ENCODE measurements at places on chromosomes 16 and 17.

- DNase-seq, result no peak
Observed at GRCh38 chr17:1398028-1398427, 2.0 kb downstream of the YWHAE start.

- no peak for DNase-seq
Observed at GRCh38 chr17:77692571-77693161, 265.8 kb upstream of the TNRC6C start.

GRCh38 chr17:43143201-43143600 lies 18.0 kb upstream of the BRCA1 start:
- DNase-seq, result no peak

DNA sequence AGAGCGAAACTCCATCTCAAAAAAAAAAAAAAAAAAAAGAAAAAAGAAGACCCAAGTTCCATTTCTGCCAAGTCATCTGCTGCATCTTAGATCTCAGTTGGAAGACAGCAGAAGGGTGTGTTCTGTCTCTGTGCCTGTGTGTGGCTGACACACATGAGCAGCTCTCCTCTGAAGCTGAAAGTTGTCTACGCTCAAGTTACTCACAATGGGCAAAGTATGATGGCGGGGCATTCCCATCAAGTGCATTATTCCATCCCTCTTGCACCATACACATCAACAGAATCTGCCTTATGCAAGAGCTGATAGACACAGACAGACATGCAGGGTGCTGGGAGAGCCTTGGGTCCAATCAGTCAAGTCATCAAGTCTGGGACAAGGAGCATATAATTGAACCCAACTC lies 402.2 kb downstream of the XYLT1 start:
- DNase-seq, result no peak

DNA sequence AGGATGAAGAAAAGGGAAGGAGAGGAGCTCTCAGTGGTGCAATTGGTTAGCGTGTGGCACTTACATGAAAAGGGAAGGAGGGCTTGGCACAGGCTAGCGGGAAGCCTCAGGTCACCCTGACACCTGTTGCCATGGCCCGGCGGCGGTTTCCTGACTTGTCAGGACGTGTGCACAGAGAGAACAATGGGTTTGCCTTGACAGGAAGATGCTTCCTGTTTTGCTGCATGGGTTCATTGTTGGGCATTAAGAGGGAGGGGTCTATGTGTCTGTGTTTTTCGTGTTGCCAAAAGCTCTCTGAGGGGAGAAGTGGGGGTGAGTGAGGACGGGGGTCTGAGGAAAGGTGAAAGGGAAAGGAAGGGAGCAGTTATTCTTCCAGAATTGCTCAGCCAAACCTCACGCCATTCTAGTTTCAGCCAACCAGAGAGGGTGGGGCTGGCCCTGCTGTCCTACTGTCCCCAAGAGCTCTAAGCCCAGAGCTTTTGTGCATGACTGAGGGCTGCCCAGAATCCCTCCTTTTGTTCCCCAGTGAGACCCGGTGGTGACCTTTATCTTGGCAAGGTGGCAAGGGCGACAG lies 17.1 kb upstream of the CCR7 start:
- DNase-seq, result peak; percentile 48

DNA sequence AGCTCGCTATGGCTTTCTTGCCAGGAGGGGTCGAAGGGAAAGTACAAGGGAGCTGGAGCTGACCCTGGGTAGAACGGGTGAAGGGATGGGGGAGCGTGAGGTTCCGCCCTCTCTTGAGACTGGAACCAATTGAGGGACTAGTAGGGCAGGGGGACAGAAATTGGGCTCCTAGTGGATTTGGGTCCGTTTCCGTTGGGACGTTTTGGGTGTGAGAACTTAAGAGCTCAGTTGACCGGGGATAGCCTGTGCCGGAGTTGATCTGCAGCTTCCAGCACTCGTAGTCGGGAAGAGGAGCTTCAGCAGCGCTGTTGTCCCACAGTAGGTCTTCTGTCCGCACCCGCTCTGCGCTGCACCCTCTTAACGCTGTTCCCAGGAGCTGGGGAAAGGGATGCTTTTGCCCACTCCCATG lies 481 bp downstream of the CNTROB start:
- no peak for DNase-seq

- no peak for DNase-seq
Observed at GRCh38 chr16:67425061-67425460, 5.9 kb upstream of the HSD11B2 start.

- no peak for DNase-seq
Observed at GRCh38 chr17:67121316-67121891, 77.0 kb downstream of the CACNG1 start.

DNA sequence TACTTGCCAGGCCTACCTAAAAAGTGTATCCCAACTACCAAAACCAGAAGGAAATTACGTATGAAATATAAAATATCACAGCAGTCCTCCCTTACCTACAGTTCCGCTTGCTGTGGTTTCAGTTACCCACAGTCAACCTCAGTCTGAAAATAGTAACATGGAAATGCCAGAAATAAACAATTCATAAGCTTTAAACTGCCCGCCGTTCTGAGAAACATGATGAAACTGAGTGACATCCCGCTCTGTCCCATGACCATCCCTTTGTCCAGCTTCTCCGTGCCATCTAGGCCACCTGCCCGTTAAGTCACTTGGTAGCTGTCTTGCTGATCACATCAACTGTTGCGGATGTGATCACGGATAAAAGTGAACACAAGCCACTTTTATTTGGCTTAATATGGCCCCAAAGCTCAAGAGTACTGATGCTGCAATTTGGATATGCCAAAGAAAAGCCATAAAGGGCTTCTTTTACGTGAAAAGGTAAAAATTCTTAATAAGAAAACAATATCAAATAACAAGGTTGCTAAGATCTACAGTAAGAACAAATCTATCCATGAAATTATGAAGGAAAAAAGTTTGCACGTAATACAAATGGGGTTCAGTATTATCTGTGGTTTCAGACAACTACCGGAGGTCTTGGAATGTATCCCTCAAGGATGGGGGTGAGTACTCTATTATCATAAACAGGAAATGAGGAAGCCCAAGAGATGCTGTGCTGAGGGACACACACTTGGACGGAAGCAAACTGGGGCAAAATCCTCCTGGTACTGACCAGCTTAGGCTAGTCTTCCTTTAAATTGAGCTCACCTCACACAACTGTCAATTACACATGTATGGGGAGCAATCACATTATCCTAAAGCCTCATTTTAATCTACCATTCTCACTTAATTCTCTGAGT lies 8.2 kb downstream of the USP22 start:
- DNase-seq, result no peak

DNA sequence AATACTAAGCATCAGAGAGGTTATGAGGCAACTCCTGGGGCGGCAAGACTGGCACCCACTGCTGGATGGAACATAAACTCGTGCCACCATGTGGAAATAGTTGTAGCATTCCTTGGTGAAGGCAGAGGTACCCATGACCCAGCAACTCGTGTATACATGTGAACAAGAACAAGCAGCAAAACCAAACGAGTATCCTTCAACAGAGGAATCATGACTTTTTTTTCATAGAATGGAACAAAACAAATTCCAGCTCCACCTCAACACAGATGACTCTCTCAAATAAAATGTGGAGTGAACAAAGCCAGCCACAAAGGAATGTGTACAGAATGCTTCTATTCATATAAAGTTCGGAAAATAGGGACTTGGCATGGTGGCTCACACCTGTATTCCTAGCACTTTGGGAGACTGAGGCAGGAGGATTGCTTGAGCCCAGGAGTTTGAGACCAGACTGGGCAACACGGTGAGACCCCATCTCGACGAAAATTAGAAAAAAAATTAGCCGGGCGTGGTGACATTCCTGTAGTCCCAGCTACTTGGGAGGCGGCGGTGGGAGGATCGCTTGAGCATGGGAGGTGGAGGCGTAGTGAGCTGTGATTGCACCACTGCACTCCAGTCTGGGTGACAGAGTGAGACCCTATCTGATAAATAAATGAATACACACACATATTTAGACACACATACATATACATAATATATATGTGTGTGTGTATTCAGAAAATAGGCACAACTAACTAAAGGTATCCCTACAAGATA lies 35.3 kb downstream of the B9D1 start:
- no peak for DNase-seq

DNA sequence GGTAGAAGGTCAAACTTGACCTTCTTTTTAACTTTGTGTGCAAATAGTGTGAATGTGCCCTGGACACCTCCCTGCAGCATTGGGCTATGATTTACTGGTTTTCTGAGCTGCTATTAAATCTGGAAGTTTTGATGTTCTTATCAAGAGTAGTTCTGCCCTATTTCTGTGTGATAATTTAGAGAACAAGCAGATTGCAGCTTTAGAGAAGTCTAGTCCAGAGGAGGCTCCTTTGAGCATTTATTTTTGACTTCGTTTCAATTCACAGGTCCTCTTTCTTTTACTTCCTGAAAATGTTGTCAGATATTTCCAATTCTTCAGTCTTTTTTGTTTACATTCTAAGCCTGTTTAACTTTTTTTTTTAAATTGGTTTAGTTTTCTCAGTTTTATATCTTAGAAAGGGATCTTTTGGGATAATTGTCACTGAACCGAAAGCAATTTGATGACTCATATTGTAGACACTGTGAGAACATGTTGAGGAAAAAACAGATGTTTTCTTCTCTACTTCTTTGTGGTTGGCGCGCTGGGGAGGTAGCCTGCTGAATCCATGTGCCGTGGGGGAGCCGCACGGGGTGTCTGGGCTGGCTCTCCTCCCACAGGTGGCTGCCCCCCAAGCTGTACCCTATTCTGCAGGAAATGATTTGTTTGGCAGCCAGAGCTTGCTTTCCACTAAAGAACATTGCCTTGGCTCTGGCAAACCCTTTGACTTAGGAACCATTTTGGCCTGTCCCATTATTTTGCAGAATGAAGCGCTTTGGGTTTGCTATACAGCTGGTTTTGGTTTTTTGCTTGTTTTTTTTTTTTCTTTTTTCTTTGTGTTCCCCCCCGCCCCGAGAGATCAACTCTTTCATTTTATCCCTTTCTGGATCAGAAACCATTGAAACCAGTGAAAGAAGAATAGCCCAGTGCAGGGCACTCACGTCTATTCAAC lies 53.4 kb downstream of the MFSD11 start:
- DNase-seq, result peak; percentile 19

DNA sequence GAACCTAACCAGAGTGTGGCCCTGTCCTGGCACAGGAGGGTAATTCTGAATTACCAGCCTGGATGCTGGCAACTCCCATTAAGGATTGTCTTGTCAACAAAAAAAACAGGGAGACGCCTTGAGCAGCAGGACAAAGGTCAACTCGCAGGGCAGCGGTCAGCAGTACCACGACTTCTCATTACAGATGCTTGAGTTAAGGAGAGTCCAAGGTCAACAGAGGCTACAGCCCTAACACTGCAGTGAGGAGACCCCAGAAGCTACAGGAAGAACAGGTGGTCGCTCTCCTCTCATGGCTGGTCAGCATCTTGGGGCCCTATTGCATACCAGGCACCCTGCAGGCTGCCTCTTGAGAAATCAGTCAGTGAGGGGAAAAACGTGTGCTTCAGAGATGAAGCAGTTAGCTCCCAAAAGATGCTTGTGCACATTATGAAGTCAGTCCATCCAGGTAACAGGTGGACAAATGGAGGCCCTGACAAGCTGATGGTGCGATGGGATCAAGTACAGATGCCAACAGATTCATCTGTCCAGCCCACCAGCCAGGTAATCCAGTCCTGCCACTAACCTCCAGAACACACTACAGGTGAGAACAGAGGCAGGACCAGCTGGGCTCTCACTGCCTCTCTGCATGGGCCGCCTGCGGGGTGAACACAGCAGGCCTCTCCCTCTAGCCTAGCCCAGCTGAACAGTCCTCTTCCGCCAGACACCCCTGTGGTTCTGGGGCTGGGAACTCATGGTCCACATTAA lies 4.2 kb downstream of the CSNK1D start:
- DNase-seq, result no peak

DNA sequence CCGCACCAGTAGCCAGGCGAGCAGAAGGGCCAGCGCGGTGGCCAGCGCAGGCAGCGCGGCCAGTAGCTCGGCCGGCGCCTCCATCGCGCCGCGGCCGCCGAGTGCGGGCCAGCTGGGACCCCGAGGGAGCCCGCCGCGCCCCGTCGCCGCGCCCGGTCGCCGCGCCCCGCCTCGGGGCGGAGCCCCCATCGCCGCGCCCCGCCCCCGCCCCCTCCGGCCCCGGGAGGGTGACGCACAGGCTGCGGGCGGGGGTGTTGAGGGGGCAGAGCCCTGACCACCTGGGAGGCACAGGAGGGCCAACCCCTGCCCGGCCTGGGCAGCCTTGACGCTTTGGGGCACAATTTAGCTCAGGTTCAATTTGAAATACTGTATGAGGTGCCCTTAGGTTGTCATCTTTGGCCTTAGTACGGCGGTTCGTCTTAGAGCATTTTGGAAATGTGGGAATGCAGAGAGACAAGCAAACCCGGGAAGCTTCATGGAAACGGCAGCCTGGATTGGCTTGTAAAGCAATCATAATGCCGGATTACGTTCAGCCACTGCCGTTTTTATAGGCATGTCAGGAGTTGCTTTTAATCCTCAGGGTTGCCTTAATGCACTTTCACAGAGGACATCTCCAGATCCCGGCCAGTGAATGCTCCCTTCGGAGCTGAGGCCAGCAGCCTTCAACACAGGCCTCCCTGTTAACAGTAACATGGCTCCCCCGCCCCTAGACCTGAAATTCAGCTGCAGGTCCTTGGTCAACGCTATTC lies at the start of gene MXRA7:
MXRA7 (minus strand) TSS at position 103 of the 749 bp plus-strand sequence; CDS start at position 84, 19 bp downstream.
- peak; percentile 59 for DNase-seq

GRCh38 chr17:69602972-69603371 lies 188.5 kb downstream of the MAP2K6 start:
- DNase-seq, result no peak

- DNase-seq, result no peak
Observed at GRCh38 chr17:77141846-77142449, 1.2 kb downstream of the SEC14L1 start.

DNA sequence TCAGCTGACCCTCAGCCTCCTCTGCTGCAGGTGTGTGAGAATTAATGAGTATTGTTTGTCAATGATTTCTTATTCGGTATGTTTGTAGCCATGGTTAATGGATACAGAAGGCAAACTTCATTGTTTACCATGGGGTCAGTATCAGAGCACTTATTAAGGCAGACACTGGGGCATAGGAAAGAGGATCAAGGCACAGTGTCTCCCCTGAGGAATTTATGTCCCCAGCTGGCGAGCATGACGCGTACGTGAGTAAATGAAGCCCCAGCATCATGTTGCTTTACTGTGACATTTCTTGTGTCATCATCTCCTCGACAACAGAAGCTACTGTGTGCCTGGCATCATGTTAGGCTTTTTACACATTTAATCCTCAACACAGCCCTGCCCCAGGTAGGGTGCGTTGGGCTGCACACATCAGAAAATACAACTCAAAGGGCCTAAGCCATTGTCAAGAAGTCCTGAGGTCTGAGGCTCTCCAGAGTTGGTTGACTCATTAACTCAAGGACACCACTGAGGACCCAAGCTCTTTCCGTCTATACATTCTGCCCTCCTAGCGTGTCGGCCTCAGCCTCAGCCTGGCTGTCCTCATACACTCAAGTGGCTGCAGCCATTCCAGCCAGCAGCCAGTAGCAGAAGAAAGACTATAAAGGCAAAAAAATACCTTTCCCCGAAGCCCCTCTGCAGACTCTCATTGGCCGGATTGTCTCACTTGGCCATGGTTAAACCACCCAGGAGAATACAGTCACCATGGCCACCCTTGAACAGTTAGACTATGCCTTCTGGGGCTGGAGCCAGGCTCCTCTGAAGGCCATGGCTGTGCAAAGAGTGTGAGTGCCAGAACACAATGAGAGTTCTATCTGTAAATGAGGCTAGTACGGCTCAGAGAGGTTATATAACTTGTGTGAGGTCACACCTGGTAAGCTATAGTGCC lies 13.9 kb upstream of the ZCCHC14 start:
- no peak for DNase-seq

Measured in stimulated activated CD8-positive, alpha-beta memory T cell treated with anti-CD3 and anti-CD28 coated beads, Interleukin-15, amount 100 ng/mL, for 48 hours (primary cell).